ENCODE measurements at places on chromosomes 3 and 15.

DNA sequence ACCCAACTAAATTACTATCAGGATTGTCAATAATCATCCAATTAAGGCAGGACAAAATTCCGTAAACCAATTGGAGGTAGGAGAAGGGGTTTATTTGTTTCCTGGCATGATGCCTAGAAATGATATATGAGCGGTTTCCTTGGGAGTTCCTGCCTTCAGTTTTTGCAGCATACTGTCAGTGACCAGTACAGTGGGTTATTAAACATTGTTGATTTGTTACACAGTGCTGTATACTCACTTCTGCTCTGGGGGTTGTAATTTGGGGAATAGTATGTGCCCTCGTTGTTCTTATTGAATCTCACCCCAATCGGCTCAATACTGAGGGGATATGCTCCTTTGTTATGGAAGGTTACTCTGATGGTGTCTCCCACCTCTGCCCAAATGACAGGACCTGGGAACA, 22.2 kb downstream of the CP start:
- no peak for DNase-seq

- DNase-seq, result peak; percentile 90
Observed at GRCh38 chr3:71905426-71905825, 120.5 kb upstream of the PROK2 start.

DNA sequence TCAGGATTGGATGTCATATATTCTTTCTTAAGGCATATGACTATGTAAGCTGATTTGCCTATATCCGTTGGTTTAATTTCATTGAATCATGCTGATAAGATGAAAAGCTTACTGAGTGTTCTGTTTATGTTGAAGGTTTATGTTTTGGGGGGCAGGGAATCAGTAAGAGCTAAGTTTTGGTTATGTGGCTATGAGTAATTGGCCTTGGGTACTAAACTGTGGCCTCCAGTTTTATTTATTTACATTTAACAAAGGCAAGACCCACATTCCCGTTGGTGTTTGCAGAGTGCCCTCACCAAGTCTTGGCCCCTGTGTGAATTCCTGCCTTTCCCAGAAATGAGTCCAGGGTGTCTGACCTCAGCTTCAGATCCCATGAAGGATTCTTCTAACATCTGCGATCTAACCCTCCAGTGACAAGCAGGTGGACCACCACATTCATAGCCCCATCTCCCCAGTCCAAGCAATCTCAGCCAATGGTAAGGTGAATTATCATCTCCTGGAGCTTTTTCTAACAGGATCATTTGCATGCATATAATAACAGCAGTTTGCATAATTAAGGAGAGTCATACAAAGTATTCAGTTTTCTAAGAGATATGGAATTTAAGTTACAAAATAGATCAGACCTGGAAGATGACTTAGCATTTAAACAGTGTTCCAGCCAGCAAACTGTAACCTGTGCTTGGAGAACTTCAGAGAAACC, 27.4 kb downstream of the GLDN start:
- no peak for DNase-seq

GRCh38 chr3:64627471-64628321, 60.1 kb downstream of the ADAMTS9 start:
- DNase-seq, result no peak
